Stimulated activated CD4-positive, alpha-beta T cell treated with anti-CD3 and anti-CD28 coated beads, Interleukin-2, amount 100 ng/mL, for 4 hours (primary cell): ENCODE measurements at places on chromosomes 3 and 15.

DNA sequence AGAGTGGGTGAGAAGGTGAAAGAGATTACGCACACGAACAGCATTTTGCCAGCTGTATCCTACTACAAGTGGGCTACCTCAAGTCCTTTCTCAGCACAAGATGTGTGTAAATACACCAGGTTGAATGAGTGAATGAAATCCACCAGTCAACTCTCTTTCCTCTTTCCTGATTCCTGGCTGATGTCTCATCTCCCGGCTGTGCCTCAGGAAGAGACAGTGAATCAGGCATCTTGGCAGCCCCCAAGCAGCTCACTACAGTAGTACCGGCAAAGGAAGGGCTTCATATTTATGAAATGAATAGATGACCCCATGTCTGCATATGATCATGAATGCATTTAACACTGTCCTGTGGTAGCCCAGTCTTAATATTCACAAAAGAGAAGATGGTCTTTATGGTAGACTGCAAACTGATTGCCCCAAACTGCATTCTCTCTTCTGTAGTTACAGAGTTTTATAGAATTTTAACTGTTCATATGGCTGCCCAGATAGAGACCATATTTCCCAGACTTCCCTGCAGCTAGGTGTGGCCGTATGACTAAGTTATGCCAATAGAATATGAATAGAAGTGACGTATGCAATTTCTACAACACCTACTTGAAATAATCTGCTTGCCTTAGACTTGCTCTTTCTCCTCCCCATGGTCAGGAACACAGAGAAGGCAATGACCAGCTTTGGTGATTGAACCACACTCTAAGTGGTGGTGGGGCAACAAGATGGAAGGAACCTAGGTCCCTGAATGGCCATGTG is 22.7 kb downstream of the MGLL start:
- no peak for DNase-seq

- no peak for DNase-seq
Measured at GRCh38 chr3:22122567-22122966, 371.6 kb upstream of the ZNF385D start.

DNA sequence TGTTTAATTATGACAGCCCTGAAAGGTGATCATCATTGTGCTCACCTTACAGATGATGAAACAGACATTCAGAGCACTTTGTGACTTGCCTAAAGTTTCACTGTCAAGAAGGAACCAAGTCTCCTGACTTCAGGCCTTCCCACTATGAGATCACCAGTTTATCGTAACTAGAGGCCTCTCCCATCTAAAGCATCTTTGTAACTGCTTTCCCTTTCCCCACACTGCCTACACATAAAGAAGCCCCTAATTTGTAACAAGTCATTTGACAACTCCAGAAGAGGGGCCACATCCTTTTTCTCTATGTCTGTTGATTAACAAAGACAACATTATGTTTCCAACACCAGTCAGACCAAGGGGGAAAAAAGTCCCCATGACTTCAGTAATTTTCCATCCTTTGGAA is 1.1 kb downstream of the KLHL6 start:
- peak; percentile 8 for DNase-seq

GRCh38 chr3:98483626-98484025 is 13.9 kb upstream of the OR5K2 start:
- DNase-seq, result no peak

GRCh38 chr3:63959146-63959545 is 47.0 kb upstream of the SCAANT1 start:
- no peak for DNase-seq

- no peak for DNase-seq
Measured at GRCh38 chr3:141952611-141953010, 76.2 kb downstream of the ATP1B3 start.

DNA sequence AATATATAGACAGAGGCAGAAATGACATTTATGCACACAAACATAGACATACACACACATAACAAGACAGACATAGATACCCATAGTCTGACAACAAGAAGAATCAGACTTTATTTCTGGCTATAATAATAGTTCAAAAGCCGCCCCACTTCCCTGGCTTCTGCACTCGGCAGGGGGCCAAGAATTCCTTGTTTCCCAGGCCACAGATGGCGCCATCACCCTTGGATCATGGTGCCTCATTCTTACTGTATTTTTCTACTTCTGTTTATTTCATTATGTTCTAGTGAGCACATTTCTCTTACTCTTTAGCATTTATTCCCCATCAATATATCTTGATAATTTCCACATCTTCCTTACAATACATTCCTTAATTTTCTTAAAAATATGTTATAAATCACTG is 387.5 kb downstream of the NLGN1 start:
- no peak for DNase-seq

DNA sequence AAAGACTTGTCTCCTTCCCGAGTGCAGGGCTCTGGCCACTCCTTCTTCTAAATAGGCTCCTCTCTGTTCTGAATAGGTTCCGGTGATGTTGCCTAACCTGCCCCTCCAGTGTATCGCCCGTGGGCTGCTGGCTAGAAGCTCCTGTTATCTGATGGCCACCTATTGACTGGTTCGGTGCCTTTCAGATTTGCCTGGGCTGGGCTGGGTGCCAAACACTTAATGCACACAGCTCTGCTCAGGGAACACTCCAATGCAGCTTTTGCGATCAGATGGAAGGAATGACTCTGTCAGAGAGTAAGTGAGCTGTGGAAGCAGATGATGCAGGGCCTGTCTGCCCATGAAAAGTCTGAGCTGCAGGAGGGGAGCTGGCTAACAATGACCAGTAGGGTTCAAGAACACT is 112.9 kb downstream of the CORO2B start:
- no peak for DNase-seq

GRCh38 chr3:13119471-13120220 is 46.4 kb upstream of the IQSEC1 start:
- DNase-seq, result no peak

- no peak for DNase-seq
Measured at GRCh38 chr3:42705058-42705767, 2.6 kb upstream of the HHATL start.

DNA sequence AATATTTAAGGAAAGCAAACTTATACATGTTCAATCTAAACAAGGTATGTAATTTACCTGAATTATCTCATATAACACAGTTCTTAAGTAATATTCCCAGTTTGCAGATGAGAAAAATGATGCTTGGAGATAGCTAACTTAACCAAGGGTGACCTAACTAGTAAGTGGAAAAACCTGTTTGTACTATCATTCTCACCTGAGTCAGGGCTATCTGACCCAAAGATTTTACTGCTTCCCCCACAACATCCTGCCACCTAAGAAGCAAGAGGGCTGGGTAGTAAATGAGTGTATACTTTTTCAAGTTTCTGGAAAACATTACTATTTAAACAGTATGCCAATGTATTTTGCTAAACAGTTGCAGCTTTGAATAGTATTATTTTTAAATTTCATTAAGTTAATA is 10.6 kb downstream of the TP63 start:
- no peak for DNase-seq

GRCh38 chr3:18194431-18194830 is 230.7 kb downstream of the SATB1 start:
- no peak for DNase-seq

DNA sequence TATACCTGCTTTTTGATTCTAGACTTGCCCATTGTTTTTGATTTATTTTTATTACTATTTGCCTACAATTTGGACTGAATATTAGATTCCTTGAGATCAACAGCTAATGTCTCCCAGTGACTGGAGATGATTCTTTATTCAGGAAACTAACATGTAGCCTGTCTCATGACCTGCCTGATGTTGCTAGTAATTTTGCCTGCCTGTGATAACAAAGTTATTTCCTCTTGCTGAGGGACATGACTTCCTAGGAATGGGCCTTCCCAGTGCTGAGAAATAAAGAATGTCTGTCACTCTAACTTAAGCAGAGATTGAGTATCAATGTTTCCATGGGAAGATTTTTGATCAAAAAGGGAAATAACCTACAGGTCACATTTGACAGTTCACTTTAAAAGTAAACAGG is 13.4 kb upstream of the NPHP3 start:
- no peak for DNase-seq

DNA sequence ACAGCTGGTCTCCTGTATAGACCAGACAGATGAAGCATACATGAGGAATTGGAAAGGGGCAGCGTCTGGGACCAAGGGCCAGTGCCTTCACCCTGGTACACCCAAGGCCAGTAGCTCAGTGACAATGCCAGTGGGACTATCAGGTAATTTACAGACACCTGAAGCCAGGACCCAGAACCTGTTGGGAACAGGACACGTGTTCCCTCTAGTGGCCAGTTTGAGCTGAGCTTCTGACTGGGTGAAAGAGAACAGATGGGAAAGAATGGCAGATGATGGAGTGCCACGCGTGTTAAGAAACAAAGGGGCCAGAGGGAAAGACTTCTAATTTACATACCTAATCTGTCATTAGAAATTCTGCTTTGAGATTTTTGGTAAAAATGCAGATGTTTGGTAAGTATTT is 5.1 kb upstream of the SLC25A38 start:
- DNase-seq, result peak; percentile 42

DNA sequence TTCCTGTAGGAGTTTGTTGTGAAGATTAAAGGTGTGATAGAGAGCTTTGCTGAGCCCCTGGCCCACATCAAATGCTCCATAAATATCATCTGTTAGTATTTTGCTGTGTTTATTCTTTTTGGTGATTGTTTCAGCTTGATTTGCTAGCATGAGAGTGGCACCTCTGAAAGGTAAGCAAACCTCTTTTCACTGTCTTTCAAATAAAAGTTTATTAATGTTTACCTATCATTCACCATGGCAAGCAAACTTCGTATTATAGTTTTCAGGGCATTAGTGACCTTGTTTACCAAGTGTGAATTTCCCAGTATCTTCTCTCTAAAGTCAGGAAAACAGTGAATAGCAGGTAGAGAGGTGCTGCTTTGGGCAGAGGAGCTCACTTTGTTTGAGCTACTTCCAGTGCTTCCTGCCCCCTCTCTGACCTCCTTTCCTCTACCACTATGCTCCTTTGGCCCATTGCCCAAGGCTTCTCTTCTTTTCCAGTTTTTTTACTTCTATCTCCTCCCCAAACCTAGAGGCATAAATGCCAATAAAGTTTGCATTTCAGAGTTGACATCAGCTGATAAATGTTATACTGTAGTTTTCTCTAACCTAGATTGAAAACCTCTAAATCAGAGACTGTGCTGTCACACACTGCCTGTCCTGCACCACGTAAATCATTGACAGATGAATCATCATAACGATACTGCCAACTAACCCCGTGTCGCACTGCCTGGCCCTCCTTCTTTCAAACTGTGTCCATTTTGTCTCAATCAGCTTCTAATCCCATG is 569.0 kb downstream of the TUSC7 start:
- DNase-seq, result no peak

DNA sequence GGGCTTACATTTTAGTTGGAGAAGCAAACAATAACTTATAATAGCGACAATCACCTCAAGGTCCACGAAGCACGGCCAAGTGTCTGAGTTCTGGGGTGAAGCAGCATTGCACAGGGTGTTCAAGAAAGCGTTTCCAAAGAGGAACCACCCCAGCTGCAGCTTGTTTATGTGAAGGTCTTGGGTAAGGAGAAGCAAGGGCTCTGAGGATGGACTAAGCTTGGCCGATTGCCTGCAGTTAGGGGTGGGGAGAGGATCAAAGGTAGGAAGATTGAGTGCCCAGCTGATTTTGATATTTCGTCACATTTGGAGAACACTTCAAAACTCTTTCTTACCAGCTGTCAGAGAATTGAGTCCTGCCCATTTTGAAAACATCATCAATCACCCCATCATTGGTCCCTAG is 321.6 kb upstream of the DNAJC19 start:
- no peak for DNase-seq

DNA sequence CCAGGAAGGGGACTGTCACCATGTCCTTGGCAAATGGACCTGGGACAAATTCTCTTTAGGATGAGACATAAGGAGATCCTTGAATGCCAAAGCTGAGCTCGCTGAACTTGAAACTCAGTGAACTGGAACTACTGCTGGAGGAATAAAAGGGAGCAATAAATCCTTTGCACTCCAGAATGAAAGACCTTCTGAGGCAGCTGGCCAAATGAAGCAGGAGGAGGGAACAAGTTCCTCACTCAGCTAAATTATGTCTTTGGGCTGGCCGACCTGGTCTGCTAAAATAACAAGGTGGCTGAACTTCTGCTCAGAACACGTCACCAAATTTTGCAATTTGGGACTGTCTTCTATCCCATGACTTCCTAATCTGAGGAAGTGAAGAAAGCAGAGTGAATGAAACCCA is 314.7 kb downstream of the LPP start:
- DNase-seq, result no peak

DNA sequence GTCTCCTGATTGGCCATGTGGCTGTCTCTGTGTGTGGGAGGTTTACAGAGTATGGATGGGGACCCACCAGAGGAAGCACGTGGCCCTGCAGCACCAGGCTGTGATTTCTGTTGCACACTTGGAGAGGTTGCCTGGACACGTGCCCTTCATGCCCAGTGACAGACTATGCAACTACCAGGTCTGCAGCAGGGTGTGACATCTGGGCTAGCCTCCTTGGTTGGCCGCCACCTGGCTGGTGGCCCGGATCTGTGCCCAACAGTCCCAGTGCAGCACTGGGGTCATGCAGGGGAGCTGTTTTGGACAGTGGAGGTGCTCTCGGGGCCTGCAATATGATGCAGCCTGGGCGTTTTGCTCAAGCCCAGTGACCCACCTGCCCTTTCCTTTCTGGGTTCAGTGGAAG is 212.5 kb downstream of the UBE3A start:
- DNase-seq, result no peak

DNA sequence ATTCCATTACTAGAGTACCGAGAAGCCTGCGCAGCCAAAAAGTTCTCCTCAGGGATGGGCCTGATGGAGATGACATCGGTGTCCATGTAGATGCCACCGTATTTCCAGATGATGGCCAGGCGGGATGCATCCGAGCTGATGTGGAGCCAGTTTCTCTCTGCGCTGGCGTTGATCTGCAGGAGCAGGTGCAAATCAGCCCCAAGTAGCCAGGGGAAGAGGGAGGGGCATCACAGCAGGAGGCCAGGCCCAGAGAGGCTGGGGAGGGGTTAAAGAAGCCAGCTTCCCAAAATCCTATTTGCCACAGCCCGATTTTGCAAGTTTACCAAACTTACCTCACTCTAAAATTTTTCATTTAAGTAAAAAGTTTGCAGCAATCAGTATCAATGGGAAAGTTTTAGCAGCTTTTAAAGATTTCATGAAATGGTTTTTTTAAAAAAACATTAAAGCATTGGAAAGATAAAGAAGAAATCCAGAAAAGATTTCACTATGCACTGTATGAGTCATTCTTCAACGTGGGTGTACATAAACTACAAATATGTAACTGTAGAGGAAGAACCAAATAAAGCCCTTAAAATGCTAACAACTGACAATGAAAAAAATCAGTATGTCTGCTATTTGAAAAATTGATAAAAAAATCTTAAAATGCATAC is 7.4 kb downstream of the A4GNT start:
- no peak for DNase-seq
